ENCODE measurements at places on chromosomes 5 and 9. TPM values are rescaled to one million over a fixed set of nuclear protein-coding genes. Genes with fewer than 3 reads are reported as not detected.
A peak's percentile ranks its signal among the peaks of the same experiment; 100 is the strongest.

DNA sequence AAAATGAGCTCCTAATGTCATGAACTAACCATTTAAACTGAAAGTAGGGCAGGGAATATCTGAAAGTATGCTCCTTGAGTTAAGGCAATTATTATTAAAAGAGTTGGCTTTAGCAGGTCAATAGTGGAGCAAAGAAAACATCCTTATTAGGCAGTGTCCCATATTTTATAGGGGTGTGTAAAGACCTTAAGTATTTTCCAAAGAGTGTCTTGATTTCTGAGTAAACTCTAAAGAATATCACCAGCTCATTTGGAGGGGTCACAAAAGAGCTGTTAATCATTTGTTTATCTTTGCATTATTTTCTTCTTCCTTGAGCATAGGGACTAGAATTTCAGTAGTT lies 109.3 kb downstream of the MUSK start:
- no peaks in the 10 kb centered on the region for H3K27me3 ChIP-seq
- H3K4me1 ChIP-seq: no peaks in the 10 kb centered on the region
- no peak overlapping the region for H3K27ac ChIP-seq
- no peaks in the 10 kb centered on the region for H3K36me3 ChIP-seq

The HRH2 gene
- 16.9 TPM for total RNA-seq

GRCh38 chr9:135443797-135444425 lies 35.7 kb upstream of the PPP1R26 start:
- no peaks in the 10 kb centered on the region for H3K4me1 ChIP-seq
- H3K4me3 ChIP-seq: no peak overlapping the region
- no peak for DNase-seq
- no peaks in the 10 kb centered on the region for H3K36me3 ChIP-seq
- peaks cover 13% of the 10 kb centered on the region for H3K27me3 ChIP-seq

The IQGAP2 gene
- 62.7 TPM for total RNA-seq

The FYB1 gene
- 171 TPM for total RNA-seq

The TPRN gene
- total RNA-seq: 5.6 TPM

- H3K36me3 ChIP-seq: peaks cover 29% of the 10 kb centered on the region
- peak; percentile 68 for DNase-seq
- H3K4me3 ChIP-seq: peak overlapping the region; percentile 99
- peaks cover 42% of the 10 kb centered on the region for H3K4me1 ChIP-seq
- H3K27me3 ChIP-seq: no peaks in the 10 kb centered on the region
Measured at GRCh38 chr5:32443541-32444430, 754 bp downstream of the ZFR start.

Data from activated CD4-positive, alpha-beta T cell treated with anti-CD3 and anti-CD28 coated beads for 36 hours (primary cell).